Ureter (tissue), 1 donor: ENCODE measurements at places on chromosomes 3 and 15. TPM values are rescaled to one million over a fixed set of nuclear protein-coding genes. Genes with fewer than 3 reads are reported as not detected.

Gene GHRL
- total RNA-seq, result 0.81 TPM

Gene ARGFX
- not detected for total RNA-seq

Gene SLC35G2
- total RNA-seq, result 4.0 TPM

GRCh38 chr3:171088964-171089754, 62.6 kb upstream of the SLC2A2 start:
- no peak for DNase-seq

DNA sequence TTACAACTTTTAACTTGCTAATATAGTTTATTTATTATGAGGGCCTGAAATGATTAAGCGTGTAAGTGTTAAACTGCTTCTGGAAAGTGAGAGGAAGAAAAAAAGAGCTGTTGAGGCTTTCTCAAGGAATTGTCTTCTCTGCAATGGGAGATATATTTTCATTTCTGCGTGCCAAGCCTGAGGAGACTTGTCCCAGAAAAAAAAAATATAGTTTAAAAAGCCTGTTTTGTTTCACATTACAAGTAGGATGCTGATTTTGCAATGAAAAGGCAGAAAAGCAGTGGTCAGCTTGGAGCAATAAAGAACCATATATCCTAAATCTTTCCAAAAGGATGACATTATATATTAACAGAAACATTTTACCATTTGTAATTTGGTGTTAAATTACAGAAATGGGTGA, 115.5 kb downstream of the GMNC start:
- no peak for DNase-seq

- no peak for DNase-seq
Measured at GRCh38 chr3:165742351-165742750, 94.9 kb downstream of the BCHE start.

DNA sequence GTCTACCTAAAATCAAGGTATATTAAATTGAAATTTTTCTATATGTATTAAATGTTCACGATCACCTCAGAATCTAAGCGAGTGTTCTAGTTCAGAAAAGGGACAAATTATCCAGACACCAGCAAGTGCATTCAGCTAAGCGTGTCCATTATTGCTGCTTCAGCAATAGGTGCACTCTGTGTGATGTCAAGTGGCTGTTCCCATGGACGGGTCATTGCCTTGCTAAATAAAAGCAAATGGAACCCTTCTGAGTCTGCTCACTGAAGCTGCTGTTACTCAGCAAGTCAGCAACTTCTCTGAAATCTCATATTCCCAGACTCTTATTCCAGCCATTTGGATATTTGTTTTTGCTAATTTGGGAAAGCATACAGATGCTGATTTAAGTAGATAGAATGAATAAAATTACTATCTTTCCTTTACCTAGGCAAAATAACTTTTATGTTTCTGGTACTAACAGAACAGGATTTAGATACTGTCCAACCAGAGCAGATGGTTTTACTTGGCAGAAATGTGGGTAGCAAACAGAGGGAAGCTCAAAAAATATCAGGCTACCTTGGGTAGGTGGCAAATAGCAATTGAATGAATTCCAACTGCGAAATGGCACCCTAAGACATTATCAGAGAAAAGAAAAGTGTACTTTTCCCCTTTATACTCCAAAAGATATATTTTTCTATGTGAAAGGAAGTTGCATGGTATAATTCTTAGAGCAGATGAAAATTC, 407.0 kb downstream of the GAP43 start:
- DNase-seq, result no peak

DNA sequence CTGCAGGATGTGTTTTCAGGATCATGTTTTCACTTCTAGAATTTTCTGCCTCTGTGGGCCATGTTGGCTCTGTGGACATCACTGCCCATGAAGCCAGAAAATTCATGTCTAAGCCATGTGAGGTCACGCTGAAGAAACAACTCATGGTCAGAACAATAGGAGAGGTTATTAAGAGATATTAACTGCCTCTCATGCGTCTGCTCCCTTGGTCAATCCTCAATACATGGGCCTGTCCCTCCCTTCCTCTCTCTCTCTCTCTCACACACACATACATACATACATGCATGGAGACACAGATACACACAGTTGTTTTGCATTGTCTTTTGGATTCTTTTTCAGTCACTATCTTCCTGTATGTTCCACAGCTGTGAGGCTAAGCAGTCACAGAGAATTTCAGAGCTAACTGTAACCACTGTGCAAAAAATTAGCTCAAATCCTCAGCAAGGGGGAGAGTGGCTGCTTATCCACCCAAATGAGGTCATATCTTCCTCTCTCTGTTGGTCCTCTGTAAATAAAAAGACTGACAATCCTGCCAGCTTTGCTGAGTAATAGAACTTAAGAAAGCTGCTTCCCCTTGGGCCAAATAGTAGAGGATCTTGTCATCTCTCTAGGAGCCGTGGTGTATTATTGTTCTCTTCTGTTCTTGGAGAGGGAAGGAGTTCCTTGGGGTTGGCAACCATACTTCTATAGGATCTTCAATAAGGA, 45.6 kb downstream of the LRTM1 start:
- DNase-seq, result no peak

DNA sequence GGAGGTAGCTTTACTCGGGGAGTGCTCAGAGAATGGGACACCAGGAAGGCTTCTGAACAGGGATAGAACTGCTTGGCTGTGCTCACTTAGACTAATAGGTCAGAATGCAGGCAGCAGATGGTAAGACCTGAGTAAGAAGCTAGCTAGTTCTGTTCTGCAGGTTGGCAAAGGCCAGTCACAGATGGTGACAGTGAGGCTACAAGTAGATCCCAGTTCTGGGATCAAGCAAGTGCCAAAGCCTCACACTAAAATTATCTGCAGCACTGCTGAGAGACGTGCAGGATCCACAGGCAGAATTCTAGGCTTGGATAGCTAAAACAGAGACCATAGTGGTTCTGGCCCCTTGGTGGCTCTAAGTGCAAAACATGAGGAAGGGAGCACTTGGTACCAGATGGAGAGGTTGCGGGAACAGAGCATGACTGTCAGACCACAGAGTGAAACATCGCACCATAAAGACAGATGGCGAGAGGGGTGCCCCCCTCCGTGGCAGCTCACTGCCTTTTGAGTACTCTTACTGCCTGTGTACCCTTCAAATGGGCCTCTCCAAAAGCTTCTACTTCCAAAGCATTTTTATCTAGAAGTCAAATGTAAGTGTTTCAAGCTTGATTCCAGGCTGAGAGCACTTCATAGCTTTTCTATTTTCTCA, 3.6 kb upstream of the GLCE start:
- DNase-seq, result no peak

DNA sequence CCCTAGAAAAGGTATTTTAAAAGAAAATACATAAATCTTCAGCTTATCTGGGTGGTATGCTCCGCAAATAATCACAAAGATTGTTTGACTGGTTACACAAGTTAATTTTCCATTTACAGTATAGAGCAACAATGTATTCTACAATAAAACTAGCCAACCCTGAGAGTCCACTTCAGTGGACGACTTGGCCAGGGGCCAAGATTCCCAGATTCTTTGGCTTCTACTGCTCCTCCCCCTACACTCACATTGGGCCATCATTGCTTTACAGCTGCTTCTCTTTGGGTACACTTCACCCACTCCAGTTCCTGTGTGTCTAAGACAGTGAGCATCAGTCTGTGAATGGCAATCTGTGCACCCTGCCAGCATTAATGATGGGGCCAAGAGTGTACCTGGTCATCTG, 17.2 kb upstream of the PRICKLE2 start:
- peak; percentile 63 for DNase-seq

- DNase-seq, result peak; percentile 78
Measured at GRCh38 chr3:42831321-42831713, 22.1 kb downstream of the ACKR2 start.

DNA sequence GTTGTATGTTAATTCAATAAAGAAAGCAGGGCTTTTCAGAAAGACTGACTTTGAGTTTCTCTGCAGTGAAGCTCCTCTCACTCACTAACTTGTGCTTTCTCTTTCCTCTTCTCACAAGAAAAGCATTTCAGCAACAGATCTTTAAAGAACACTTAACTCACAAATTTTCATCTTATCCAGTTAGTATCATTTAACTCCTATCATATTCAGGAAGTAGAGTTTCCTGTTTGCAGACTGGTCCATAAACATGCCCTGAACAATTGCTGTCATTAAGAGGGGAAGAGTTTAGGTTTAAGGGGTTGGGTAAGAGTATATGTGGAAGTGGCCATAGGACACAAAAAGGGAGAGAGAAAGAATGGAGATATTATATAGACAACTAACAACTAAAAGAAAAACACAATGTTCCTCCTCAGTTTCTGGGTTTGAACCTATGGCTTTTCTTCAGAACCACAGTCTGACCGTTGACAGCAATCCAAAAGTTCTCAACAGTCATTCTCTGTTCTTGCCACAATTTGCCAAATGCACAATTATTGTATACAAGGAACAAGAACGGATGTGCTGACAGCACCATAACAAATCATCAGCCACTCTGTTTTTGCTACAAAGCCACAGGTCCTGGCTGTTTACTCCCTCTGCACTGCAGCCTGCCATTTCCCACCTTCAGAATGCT, 63.9 kb downstream of the CHAC1 start:
- DNase-seq, result no peak
